ENCODE measurements at places on chromosomes 13 and 19.

GRCh38 chr13:98026457-98026857 lies 73.0 kb downstream of the IPO5 start:
- no peak for DNase-seq

GRCh38 chr19:52099497-52100138 lies 4.1 kb upstream of the ZNF841 start:
- no peak for DNase-seq

DNA sequence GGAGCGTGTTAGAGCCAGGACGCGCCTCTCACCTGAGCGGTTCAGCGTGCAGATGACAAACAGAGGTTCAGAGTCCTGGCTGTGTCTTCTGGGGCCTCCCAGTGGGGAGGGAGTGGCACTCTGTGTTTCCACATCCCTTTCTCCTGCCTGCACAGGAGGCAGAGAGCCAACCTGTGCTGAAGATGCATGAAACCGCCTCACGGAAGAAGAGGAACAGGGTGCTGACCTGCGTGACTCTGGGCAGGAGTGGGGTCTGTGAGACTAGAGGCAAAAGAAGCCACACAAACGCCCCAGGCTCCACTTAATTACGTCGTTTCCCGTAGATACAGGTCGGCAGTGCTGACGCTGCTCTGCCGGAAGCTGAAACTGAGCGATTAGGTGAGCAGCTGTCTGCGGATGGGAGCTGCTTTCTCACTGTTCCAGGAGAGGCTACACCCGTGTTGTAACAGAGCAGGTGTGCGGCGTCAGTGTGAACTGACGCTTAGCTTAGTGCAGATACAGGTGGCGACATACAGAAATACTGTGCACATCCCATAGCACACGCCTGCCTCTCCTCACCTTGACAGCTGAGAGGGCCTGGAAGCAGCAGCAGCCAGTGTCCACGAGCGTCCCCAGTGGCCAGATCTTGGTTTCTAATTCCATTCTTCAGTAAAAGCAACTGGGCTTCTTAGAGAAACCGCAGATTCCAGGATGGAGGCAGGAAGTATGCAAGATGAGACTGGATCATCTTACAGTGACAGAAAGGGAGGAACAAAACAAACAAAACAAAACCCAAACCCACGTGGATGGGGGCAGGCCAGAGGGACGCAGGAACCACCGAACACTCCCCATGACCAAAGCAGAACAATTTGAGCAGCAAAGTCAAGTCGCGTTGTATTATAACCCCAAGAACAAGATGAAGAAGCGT lies 37.7 kb upstream of the MCF2L start:
- peak; percentile 58 for DNase-seq

GRCh38 chr13:44431150-44431549 lies 57.5 kb downstream of the SERP2 start:
- DNase-seq: no peak

DNA sequence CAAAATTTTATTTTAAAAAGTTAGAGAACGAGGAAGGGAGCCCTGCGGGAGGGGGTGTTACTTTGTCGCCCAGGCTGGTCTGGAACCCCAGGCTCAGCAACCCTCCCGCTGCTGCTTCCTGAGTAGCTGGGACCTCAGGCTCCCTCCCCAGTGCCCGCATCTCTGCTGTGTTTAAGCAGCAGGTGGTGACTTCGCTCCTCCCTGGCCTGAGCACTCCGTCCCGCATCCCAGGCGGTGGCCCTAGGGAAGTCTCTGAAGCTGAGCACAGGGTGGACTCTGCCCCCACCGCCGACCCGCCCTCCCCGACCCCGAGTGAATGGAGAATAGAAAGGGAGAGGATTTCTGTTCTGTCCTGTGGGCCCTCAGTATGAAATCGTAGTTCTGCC lies 30.5 kb downstream of the ZNF701 start:
- DNase-seq: no peak

GRCh38 chr13:66996503-66996902 lies 233.6 kb downstream of the PCDH9 start:
- no peak for DNase-seq

DNA sequence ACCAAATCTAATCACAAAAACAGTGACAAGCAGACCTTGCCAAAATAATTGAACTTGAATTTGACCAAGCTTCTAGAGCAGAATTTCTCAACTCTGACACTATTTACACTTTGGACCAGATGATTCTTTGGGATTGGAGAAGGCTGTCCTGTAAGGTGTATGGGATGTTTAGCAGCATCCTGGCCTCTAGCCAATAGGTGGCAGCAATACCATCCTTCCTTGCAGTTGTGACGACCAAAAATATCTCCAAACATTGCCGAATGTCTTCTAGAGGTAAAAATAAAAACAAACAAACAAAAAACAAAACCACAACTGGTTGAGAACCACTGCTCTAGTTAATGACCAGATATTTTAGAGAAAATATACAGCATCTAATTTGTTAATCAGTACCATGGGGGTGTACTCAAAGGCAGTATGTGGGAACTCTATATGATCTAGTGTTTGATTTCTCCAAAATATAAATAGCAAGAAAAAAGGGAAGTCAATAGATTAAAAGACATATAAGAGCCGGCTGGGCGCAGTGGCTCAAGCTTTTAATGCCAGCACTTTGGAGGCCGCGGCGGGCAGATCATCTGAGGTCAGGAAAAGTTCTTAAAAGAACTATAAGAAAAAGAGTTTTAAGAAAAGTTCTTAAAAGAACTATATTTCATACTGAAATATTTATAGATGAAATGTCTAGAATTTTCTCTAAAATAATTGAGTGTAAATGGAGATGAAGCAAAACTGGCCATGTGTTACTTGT lies 60.9 kb upstream of the ZNF527 start:
- no peak for DNase-seq

- DNase-seq: no peak
Observed at GRCh38 chr13:49464085-49464484, 20.0 kb downstream of the SETDB2 start.

- no peak for DNase-seq
Observed at GRCh38 chr13:94556041-94556440, 39.9 kb downstream of the TGDS start.

DNA sequence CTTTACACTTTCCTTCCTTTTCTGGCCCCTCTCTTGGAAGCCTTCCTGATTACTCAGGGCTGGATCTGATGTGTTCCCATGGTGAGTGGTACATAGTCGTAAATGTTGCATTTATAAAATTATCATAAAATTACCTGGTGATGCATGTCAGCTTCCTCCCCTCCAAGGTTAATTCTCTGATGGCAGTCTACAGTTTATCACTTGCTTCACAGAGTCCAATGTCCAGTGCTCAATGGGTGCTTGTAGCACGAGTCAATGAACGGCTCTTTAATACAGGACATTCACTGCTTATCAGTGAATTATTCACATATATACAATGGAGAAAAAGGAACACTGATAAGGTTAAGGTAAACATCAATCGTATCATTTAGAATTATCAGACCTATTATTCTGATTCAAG lies 27.0 kb upstream of the OXGR1 start:
- no peak for DNase-seq

GRCh38 chr19:32828139-32828538 lies 41.4 kb downstream of the SLC7A9 start:
- no peak for DNase-seq

DNA sequence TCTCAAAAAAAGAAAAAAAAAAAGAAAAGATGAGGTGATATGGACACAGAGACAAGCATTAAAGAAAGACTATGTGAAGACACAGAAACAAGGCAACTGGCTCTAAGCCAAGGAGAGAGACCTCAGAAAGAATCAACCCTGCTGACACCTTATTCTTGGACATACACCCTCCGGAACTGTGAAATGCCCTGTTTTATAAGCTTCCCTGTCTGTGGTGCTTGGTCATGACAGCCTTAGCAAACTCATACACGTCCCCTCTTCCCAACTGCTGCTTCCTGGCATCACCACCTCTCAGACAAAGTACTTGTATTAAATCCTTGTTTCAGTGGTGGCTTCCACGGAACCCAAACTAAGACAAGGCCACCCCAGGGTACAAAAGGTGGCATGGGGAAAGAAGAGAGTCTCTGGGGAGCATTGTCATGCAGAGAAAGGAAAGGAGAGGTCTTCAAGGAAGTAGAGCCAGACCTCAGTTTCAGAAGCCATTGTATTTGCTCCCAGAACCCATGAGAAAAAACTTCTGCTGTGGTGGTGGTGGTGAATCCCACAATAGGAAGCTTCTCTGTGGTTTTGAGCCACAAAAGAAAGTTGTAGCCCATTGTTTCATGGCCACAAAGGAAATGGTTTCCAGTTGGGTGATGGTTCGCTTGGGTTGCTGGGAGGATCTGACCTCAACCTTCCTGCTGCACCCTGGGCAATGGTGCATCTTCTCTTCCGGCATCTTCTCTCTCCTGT lies 16.3 kb upstream of the TSPAN16 start:
- no peak for DNase-seq

DNA sequence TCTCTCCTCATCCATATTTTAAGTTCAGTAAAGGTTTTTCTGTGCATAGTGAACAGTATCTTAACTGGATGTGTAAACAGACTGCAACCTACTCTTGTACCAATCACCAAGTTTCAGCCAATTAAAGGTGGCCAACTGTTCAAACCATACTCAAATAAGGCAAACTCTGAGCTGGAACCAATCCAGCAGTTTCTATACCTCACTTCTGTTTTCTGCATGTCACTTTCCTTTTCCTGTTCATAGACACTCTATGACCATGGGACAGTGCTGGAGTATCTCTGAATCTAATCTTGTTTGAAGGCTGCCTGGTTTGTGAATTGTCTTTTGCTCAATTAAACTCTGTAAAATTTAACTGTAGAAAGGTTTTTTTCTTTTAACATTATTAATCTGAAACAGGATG lies 470.3 kb upstream of the SLITRK6 start:
- DNase-seq: no peak

- no peak for DNase-seq
Observed at GRCh38 chr13:64930636-64931035, 2299.5 kb downstream of the PCDH9 start.

DNA sequence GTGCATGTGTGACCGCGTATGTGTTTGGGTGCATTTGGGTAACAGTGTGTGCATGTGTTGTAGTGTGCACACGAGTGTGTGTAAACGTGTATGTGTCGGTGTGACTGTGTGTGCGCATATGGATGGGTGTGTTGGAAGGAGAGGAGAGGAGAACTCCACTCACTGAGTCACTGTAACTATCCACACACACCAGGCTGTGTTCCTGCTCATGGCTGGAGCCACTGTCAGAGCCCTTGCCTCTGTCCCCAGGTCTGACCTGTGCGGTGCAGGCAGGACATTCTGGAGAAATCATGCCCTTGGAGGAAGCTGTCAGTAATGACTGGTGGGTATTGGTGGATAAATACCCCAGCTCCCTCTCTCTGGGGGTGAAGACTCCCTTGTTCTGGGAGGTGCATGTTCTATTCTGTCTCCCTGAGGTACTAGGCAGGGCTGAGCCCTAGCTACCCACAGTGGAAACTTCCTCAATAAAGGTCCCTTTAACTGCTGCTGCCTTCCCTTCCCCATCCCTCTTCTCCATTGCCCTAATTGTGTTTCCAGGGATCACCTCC lies 48.4 kb downstream of the CYP4F22 start:
- no peak for DNase-seq

DNA sequence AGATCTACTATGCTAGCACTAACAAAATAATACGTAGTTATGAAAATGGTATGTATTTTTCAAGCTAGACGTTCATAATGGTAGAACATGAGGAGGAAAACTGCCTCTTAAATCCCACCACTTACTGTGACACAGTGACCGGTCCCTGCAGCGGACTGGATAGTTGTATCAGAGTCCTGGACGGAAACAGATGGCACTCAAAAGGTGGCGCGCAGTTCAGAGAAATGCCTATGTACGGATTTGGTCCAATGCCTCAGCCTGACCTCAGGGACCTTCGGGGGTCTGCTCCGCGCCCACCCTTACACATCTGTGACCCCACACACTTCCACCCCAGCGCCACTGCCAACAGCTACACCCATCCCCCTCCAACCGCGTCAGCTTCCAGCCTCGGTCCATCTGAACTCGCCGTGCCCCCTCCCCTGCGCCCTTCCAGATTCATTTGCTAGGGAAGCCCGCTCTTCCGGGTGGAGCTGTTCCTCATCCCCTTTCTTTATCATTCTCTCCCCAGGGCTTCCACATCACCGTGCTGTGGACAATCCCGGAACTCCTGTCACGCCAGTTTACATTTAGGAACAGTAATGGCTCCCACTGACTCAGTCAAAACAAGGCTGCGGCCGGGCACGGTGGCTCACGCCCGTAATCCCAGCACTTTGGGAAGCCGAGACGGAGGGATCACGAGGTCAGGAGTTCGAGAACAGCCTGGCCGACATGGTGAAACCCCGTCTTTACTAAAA lies 792 bp upstream of the LENG8 start:
- no peak for DNase-seq

DNA sequence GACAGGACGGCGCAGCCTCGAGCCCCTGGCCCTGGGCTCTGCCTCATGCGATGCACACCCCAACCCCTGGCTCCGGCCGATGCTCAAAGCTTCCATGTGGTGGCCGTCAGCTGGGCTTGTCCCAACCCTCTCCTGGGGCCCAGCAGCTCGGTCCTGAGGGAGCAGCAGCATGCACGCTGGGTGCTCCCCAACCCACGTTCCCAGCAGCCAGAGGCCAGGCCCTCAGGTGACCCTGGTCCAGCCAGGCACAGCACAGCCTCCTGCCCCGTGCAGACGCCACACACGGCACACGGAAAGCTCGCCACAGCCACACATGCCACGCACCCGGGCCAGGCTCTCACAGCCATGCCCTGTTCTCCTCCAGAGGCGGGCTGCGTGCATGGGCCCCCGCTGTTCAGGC lies 60.7 kb downstream of the IER2 start:
- DNase-seq: no peak

DNA sequence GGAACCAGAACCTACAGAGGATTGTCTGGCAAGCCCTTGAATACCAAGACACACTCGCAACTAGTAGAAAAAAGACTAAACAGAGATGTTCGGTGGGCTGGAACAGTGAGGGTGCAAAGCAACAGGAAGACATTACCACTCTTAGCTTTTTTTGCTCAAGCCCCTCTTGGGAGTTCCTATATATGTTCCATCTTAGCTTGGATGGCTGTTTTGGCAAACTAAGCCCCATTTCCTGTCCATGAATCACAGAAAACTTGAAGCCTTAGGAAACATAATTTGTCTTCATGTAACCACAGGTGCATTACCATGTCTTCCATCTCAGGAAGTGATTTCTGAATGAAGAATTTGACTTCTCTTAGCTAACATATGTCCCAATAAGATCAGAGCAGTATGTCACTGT lies 446.3 kb downstream of the OLFM4 start:
- DNase-seq: no peak

Data from NCI-H2081 treated with DMSO at 0.1 percent for 48 hours (cell line).